ENCODE measurements at places on chromosomes 5 and 9. TPM values are rescaled to one million over a fixed set of nuclear protein-coding genes. Genes with fewer than 3 reads are reported as not detected.

GRCh38 chr5:108720391-108720790, 27.3 kb upstream of the FER start:
- no peak for DNase-seq

GRCh38 chr5:149939546-149939945, 5.0 kb downstream of the PDE6A start:
- DNase-seq, result no peak

- no peak for DNase-seq
Observed at GRCh38 chr9:137167747-137168572, 1.9 kb downstream of the LRRC26 start.

DNA sequence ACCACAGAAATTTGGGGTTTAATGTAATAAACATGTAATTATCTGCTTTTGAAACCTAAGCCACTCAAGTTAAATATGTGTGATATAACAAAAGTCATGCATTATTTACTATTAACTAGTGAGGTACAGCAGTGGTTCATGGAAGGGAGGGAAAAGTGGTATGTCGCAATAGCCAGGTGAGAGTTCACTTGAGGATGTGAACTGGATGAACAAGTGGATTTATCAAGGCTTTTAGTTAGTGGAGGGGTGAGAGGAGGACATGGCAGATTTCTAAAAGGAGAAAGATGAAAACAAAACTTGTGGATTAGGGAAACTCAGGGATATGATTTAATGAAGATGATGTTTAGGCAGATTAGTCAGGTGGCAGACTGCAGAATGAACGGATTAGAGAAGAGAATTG, 141.3 kb upstream of the NFIB start:
- no peak for DNase-seq

DNA sequence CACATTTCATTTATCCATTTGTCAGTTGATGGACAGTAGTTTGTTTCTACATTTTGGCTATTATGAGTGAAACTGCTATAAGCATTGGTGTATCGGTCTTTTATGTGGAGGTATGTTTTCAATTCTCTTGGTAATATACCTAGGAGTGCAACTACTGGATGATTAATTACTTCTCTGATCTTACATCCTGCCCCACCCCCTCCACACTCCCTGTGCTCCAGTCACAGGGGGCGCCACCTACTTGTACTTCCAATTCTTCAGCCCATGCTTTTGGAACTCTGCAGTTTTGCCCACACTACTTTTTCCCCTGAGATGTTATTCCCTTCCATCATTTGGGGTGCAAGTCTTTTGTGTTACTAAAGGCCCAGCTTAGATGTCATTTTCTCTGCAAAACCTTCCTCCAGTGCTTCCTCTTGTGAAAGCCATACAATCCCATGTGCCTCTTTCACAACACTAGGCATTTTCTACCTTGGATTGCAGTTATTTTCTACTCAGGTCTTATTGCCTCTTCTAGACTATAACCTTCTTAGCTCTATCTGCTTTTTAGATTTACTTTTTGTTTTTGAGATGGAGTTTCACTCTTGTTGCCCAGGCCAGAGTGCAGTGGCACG, 42.1 kb downstream of the SEC61B start:
- no peak for DNase-seq

DNA sequence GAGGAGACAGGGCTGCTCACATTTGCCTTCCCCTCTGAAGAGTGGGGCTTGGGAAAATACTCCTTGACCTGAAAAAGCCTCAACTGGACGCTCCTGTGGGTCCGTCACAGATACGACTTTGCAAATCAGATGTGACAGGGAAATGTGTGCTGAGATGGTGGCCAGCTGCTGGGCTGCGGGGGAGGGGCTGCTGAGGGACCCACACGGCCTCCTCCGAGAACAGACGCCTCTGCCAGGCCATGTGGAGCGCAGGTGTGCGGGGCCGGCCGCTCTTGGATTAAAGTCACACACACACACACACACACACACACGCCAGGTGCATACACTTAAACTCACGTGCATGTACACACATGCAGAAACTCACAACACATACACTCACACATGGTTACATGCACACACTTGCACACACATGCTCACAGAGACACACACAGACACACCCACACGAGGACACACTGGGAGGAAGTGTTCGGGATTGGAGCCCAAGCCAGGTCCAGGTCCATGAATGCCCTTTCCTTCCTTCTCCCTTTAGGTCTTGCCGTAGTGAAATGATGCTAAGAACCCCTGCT, 167.4 kb downstream of the GAPVD1 start:
- no peak for DNase-seq

DNA sequence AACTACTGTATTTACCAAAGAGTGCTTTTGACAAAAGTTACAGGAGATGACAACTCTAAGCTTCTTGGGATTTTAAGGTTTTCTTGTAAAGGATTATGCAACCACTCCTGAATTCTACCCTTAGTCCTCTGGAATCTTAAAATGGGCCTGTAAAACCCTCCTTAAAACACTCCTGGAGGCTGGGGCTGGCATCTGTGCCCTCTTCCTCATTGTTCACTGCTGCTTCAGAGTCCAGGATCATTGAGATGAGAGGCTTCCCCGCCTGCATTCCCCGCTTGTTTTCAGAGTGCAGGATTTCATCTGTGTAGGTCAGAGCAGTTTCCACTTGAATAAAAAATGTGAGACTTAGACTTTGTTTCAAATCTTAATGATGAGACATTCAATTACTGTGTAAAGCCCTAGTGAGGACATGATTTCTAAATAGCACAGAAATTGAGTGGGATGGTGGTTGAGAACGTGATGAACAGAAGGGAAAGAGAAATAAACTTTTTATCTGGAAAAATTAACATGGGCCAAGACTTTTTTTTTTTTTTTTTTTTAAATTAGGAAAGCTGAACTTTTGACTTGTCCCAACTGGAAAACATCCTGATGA, 40.4 kb downstream of the PCSK5 start:
- no peak for DNase-seq

DNA sequence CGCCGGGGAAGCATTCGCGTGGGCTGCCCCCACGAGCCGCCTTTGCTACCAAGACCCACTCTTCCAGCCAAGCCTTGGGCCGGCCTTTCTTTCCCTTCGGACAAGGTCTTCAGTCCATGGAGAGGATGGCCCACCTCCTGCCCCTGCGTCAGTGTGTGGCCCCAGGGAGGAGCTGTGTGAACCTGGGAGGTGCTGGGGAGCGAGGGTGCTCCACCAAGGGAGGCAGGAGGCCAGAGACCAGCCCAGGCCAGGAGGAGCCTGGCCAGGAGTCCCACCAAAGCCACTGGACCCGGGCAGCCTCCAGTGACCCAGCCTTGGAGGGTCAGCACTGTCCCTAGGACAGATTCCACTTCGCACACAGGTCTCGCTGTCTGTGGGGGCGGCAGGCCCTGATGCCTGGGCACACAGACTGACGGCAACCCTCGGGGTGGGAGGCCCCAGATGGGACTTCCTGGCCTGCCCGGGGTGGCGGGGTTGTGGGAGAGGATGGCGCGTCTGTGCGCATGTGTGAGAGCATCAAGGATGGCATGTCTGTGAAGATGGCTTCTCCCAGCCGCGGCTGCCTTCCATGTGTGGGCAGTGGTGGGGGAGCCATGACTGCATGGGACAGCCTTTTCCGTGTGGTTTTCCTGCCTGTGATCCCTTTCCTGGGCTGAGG, 113.3 kb upstream of the LPCAT1 start:
- no peak for DNase-seq

The ADAMTS16 gene
- polyA plus RNA-seq, result 5.3 TPM

The PCDHA7 gene
- 0.06 TPM for polyA plus RNA-seq
